ENCODE measurements at places on chromosomes 16 and 17.

DNA sequence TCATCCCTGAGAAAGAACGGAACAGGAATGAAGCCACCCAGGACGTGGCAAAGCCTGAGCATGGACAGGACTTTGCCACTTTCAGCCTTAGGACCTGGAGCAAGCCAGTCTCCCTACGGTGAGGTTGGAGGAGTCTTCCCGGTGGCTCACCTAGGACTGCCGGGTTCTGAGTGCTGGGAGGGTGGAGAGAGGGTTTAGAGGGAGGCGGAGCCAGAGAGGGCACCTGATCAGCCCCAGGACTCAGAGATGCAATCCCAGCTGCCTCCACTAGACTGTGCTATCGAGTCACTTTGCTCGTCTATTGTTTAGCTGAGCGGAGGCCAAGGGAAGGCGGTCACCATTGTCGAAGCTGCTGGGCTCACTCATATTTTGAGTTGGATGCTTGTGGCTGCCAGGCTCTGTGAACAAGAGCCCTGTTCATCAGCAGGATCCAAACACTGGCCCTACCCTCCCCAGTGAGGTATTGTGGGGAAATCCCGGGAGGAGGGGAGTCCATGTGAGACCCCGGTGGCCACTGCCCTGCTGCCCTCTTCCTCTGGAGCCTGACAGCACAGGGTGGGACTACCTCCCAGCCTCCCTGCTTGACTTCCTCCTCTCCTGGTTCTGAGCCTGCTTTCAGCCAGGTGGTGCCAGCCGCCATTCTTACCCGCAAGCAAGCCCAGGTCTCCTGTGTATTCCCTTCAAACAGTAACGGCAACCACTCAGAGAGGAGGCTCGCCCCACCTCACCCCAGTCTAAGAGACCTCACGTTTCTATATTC, 7.0 kb downstream of the KRT14 start:
- DNase-seq, result peak; percentile 84

- DNase-seq, result no peak
These were observed 425.1 kb downstream of the SLC39A11 start for GRCh38 chr17:72667096-72668063.

- no peak for DNase-seq
These were observed 54.2 kb downstream of the TMEM100 start for GRCh38 chr17:55668312-55668920.

DNA sequence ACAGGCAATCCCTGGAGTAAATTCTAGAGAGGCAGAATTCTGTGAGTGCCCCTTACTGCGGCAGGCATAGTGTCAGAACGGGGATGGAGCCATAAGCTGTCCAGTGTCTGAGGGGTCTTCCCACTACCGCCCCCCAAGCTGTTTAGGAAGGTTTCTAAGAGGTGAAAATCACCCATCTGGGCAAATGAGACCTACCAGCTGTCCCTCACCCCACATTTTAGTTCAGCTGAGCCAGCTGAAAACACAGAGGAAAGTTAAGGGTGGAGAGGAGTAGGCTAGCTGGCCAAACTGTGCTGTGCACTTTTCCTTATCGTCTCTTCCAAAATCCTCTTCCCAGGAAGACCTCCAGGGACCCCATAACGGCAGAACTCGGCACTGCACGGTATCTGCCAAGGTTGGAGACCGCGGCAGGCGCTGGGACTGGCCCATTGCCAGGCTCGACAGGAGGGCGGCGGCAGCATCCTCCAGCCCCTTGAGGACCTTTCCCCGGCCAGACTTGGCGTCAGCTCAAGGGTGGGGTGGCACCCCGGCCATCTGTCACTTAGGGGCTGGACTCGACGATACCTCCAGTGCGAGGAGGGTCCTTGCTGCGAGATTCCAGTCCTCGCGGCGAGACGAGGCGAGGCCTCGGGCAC, 955 bp downstream of the ACLY start:
- DNase-seq, result no peak

DNA sequence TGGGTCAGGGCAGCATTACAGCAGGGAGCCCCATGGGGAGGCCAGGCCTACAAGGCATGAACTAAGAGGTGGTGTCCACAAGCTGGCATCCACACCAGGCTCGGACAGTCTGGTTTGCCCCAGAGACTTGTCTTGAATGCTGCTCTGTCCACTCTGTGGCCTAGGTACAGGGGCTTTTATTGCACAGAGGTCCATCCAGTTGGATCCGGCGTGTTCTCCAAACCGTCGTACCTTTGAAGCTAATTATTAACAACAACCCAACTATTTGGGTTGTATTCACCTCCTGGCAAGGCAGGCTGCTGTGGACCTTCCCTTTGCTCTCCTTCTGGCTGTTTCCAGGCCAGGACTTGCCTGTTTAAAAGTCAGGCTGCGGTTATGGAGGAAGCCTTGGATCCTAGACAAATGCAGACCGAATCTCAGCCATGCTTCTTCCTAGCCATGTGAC, 123.4 kb downstream of the CLEC16A start:
- no peak for DNase-seq

DNA sequence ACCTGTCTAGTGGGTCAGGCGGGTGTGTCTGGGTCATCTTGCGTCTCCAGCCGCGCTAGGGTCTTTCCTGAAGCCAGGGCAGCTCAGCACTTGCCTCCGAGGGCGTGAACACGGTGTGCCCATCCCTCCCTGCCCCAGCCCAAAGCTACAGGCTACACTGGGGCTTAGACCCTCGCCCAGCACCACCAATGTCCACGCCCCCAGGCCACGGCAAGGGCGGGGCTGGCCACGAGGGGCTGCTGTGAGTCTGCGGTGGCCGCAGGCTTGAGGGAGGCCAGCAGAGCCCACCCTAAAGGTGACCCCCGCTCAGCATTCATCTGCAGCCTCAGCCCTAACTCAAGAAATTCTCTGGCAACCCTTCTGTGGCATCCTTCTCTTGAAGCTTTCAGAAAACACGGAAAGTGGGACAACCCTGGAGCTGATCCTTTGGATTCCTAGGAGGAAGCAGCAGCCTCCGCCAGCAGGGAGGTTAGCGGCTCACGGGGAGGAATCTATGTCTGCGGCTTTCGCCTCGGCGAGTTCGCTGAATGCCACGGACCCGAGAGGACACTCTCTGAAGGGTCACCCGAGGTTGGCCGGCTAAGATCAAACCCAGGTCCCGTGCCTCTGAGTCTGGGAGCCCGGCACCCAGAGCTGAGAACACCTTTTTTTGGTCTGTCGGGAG, 41.7 kb downstream of the TIMM22 start:
- DNase-seq, result no peak

- DNase-seq, result no peak
These were observed 44.8 kb downstream of the PECAM1 start for GRCh38 chr17:64345689-64346376.

DNA sequence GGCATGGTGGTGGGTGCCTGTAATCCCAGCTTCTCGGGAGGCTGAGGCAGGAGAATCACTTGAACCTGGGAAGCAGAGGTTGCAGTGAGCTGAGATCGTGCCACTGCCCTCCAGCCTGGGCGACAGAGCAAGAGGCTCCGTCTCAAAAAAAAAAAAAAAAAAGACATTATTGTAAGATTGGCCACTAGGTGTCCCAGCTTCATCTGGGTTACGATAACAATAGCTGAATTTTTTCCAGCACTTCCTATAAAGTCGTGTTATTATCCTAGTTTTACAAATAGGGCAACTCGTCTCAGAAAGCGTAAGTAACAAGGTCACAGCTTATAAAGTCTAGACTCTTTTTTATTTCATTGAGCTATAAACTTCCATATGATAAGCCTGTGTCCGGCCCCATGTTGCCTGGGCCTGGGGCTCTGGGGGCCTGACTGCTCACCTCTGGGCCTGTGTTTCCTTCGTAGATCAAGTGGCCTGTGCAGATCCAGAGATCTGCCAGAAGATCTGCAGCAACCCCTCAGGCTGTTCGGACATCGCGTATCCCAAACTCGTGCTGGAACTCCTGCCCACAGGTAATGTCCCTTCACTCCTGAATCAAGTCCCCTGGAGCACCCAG, 60.5 kb downstream of the SLC5A11 start:
- DNase-seq, result no peak

- no peak for DNase-seq
These were observed 107.8 kb downstream of the ENGASE start for GRCh38 chr17:79182176-79183042.

DNA sequence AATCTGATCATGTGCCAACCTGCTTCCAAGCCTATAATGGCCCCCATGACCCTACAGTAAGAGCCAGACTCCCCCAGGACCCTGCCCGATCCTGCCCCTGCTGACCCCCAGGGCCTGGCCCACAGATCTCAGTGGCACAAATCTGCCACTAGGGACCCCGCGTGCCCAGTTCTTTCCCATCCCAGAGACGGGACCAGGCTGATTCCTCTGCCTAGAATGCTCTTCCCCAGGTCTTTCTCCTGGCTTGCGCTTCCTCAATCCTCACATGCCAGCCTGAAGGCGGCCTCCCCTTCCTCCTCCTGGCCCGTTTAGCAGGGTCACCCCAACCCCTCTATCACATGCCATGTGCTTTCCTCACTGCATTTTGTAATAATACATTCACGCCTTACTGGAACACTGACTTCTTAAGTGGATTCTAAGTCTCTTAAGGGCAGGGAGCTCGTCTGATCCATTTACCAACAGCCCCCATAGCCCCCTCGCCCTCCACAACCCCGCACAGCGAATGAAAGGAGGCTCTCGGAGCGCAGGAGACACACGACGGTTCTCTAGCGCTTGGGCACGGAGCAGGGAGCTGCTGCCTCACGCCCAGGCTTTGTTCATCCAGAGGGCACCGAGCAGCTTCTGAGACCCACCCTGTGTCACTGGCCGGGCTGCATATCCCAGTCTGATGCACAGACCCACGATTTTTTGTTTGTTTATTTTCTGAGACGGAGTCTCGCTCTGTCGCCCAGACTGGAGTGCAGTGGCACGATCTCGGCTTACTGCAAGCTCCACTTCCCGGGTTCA, 1.2 kb downstream of the TRIM65 start:
- DNase-seq, result no peak

DNA sequence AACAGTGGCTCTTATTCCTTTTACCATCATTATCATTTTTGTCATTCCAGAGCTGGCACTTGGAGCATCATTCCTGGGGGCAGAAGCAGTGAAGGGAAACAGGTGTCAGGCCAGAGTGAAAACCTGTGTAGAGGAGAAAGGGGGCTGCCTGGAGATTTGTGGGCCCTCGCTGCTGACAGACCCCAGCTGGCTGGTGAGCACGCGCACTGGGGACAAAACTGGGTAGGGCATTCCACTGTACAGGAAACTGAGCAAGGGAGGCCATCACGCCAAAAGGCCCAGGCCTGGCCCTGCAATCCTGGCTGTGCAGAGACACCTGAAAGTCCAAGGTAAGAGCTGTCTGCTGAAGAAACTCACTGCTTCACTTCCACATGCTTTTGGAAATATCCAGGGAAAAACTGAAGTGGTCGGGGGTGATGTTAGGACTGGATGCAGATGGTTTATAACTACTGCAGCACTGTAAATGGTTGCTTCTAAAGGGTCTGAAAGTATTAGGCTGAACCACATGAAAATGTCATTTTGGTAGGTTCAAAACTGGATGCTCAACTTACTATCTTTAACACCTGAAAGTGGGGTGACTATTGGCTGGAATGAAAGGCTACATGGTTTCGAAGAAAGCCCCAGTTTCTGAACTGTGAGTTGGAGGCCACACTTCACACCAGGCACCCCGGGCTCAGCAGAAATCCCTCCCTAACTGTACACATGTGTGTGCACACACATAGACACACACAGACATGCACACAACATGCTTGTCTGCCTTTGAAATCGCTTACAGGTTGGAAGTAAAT, 225.0 kb downstream of the C16orf78 start:
- no peak for DNase-seq

GRCh38 chr16:75820672-75821071, 94.4 kb upstream of the CPHXL start:
- no peak for DNase-seq

- no peak for DNase-seq
These were observed 8.3 kb downstream of the TOM1L2 start for GRCh38 chr17:17963694-17964436.

Data from right renal pelvis (tissue), 4 donors.